Activated naive CD4-positive, alpha-beta T cell treated with anti-CD3 and anti-CD28 coated beads for 36 hours (primary cell): ENCODE measurements at places on chromosomes 2 and 18.
A peak's percentile ranks its signal among the peaks of the same experiment; 100 is the strongest.

GRCh38 chr2:240620149-240620731 lies 5.0 kb upstream of the GPR35 start:
- DNase-seq = peak; percentile 3

GRCh38 chr2:46230115-46230571 lies 67.1 kb upstream of the EPAS1 start:
- peak; percentile 29 for DNase-seq

DNA sequence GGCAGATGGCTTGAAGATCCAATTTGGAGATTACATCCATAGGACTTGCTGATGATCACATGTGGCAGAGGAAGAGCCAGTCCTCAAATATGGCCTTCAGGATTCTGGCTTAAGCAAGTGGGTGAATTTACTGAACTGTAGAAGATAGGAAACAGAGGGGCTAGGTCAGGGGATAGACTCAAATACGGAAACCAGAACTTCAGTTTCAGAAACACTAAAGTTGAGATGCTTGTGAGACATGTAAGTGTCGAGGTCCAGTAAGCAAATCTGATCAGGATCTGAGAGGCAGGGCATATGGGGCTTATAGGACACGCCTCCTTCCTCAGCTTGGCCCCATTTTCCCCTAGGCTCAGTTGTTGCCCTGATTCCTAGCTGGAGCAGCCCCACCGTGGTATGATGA lies 107.7 kb downstream of the LBH start:
- no peak for DNase-seq

DNA sequence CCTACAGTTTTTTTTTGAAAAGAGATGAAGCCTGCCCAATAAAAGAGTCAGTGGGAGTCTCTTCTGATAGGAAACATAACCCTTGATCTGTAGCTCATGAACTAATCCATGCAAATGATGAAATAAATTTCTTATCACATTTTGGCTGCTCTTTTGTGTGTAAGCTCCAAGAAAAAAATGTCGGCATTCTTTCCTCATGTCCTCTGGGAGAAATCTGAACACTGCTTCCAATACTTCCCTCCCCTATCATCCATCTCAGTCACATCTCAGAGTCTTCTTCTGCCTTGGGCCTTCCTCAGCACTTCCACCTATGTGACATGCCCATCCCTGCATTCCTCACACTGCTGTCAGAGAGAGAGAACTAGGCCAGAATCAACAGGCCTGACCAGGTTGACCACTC lies 395.7 kb upstream of the ST6GAL2 start:
- no peak for DNase-seq

- DNase-seq = no peak
These were observed 101.2 kb upstream of the ALK start for GRCh38 chr2:30022444-30023071.
